ENCODE measurements at places on chromosomes 5 and 9.

- DNase-seq: peak; percentile 78
Observed at GRCh38 chr5:77893225-77893860, 117.2 kb upstream of the TBCA start.

DNA sequence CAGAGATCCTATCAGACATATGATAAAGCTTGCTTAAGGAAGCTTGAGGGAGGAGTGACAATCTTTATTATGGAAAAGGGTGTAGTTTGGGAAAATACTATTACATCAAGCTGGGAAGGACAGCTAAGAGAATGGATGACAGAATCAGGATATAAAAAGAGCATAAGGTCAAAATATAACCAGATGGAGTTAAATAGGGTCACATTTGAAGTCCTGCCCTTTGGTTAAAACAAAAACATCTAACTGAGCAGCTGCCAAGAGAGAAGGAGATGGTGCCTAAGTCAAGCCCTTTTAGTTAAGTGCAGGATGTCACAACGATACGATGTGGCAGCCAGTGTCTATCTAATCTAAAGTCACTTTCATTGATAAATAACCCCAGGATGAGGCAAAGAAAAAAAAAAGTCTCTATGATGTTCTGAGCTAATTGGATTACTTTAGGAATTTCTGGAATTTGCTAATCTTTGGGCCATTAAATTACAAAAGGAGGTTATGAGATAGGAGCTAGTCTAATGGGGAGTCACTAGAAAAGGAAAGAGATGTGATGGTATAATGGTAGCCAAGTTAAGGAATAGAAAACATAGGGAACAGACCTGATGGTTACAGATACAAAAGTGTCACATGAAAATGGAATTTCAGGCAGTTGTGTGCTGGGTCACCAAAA lies 365.2 kb downstream of the PDE4D start:
- DNase-seq: no peak

DNA sequence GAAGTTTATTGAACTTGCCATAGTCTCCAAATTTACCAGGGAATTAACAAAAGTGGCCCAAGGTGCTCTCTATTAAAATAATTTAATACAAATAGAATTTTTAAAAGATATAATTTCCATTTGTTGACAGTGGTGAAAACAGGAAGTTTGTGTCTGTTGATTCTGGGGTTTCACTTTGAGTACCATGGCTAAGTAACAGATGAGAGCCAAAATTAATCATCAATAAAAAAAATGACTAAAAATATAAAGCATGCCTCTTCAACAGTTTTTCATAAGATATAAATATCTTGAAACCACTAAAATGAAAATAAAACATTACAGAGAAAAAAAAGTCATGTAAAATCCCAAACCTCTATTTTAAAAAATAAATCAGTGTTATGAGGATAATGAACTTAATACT lies 49.8 kb downstream of the SGCD start:
- DNase-seq: no peak

DNA sequence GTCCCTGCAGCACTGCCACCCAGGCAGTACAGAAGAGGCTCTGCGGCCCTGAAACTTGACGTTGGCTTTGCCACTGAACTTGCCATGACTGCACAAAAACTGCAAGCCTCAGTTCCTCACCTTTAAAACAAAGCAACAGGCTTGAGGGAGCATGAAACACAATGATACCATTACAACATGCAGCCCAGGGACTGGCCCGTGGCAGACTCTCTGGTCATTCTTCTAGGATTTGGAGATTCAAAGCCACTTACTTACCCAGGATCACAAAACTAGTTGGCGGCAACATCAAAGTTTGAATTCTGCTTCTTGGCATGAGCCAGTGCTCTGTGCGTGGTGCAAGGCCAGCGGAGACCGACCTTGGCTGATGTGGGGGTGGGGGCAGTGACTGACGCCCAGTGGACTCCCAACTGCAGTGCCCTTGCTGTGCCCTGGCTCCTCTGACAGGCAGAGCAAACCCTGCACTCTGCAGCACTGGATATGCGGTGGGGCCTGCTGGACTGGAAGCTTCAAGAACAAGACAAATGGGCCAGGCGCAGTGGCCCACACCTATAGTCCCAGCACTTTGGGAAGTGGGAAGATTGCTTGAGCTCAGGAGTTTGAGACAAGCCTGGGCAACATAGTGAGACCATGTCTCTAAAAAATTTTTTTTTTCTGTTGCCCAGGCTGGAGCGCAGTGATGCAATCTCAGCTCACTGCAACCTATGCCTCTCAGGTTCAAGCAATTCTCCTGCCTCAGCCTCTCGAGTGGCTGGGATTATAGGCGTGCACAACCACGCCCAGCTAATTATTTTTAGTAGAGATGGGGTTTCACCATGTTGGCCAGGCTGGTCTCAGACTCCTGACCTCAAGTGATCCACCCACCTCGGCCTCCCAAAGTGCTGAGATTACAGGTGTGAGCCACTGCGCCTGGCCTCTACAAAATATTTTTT lies 18.9 kb downstream of the SQSTM1 start:
- no peak for DNase-seq

- peak; percentile 70 for DNase-seq
Observed at GRCh38 chr9:33465596-33466564, 7.8 kb downstream of the NOL6 start.

GRCh38 chr9:2817999-2818803 lies 25.7 kb downstream of the PUM3 start:
- no peak for DNase-seq

Data from aorta (tissue), 5 donors.